CD4-positive, alpha-beta T cell treated with Interleukin-6 at 100 ng/mL for 8 hours (primary cell): ENCODE measurements at places on chromosomes 1 and 21.

- DNase-seq = no peak
These were observed 80.1 kb downstream of the STUM start for GRCh38 chr1:226628612-226629155.

DNA sequence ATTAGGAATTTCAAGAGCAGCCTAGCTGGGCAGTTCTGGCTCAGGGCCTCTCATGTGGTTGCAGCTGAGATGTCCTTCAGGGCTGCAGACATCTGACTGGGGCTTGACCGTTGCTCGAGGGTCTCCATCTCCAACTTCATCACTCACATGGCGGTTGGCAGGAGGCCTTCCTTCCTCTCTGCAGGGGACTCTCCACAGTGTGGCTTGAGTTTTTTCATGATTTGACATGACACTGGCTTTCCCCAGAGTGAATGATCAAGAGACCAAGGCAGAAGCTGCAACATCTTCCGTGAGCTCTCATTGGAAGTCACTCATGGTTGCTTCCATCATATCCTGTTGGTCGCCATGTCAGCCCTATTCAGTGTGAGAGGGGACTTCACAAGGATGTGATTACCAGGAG, 74.6 kb downstream of the RUNX3 start:
- no peak for DNase-seq

DNA sequence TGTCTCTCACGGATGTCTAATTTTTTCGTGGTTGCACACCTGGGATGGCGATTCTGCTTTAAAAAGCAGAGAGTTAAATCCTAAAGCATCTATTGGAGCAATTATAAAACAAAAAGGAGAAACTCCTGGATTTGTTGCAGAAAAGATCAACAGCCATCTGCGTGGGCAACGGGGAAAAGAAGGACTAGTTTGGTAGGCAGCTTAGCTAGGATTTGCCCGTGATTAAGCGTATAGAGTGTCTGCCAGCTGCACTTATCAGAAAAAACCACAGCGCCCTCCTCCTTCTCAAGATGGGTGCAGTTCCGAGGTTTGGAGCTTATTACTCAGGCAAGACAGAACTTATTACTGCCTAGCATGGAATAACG, 526 bp upstream of the SLC25A24 start:
- DNase-seq = peak; percentile 53

DNA sequence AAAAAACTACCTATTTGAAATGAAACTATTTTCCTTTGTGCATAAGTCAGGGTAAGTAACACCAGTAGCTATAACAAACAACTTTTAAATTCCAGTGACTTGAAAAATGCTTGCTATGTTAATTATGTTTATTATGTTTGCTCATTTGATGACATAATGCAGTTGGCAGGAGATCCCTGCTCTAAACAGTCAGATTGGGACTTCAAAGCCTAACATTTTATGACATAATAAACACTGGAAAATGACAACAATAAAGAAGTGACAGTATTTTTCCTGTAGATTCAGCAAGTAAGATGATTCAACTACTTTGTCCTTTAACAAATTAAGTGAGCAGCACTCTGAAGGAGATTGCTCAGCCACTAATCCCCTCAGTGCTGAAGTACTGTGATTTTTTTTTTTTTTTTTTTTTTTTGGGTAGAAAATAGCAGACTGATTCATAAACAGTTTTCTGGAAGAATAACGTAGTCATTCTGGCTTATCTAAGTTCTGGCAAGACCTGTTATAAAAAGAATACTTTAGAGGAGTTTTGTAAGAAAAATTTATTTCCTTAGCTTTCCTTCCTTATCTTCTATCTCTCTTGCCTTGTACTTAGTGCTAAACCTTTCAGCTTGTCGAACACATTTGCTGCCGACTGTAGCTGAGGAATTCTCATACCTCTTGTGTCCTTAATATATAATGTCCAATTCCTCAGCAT, 207.2 kb downstream of the PTGER3 start:
- DNase-seq = no peak

DNA sequence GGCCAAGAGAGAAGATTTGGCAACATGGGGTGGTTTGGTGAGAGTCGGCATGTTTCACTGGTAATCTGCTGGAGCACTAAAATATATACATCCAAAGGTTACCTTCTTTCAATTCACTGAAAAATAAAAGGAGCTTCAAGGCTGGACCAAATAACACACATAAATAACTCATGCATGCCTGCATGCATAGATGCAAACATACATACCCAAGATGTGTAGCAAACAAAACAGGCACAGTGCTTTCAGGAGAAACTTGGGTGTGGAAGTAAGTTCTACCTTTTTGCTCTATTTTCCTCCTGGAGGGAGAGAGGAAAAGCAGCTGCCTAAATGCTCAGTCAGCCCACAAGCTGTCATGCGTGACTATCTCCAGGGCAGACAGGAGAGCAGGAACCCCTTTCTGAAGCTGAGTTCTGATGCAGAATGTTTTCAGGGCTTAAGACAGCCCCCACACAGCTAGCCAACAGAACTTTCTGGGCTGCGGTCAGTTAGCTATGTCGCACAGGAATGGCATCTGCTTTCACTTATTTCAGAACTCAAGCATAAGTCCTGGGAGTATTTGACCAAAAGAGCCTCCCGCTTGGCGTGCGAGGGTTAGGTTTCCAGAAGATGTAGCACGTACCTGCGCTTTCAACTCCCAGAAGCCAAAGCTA, 166.2 kb downstream of the TOMM20 start:
- no peak for DNase-seq

- DNase-seq = no peak
These were observed 39.9 kb downstream of the DIRAS3 start for GRCh38 chr1:68010543-68010942.

- DNase-seq = no peak
These were observed 68.9 kb downstream of the CCDC185 start for GRCh38 chr1:223462047-223462630.

DNA sequence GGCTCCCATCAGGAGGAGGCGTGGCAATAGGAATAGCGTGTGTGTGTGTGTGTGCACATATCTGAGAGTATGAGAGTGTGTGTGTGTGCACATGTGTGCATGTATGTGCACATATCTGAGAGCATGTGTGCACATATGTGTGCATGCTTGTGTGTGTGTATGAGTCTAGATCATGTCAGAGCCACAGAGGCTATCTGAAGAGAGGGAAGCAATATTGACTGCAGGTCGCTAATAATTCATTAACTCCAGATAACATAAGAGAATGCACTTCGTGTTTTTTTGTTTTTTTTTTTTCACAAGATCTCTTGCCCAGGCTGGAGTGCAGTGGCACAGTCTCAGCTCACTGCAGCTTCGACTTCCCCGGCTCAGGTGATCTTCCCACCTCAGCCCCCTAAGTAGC, 4.7 kb upstream of the SLC45A1 start:
- DNase-seq = no peak

DNA sequence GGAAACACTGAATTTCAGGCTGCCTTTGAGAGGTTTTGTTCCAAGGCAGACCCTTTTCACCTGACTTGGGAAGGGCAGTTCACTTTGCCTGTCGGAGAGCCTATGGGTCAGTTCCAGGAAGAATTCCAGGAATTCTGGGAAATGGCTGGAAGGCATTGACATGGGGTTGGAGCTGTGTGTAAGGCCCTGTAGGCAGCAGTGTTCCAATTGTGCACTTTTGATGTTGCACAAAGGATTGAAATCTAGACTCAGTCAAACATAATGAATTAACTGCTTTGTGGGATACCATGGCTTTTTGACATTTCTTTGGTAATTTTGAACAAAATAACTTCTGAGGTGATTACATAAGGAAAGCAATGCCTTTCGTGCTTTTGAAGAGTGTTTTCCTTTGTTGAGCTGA, 184.6 kb downstream of the SDCCAG8 start:
- no peak for DNase-seq

- DNase-seq = no peak
These were observed 1.2 kb upstream of the XPR1 start for GRCh38 chr1:180630408-180631193.

GRCh38 chr1:197222025-197222685, 45.9 kb upstream of the CRB1 start:
- DNase-seq = no peak

- DNase-seq = no peak
These were observed 18.8 kb downstream of the SLX9 start for GRCh38 chr21:44958471-44959191.

DNA sequence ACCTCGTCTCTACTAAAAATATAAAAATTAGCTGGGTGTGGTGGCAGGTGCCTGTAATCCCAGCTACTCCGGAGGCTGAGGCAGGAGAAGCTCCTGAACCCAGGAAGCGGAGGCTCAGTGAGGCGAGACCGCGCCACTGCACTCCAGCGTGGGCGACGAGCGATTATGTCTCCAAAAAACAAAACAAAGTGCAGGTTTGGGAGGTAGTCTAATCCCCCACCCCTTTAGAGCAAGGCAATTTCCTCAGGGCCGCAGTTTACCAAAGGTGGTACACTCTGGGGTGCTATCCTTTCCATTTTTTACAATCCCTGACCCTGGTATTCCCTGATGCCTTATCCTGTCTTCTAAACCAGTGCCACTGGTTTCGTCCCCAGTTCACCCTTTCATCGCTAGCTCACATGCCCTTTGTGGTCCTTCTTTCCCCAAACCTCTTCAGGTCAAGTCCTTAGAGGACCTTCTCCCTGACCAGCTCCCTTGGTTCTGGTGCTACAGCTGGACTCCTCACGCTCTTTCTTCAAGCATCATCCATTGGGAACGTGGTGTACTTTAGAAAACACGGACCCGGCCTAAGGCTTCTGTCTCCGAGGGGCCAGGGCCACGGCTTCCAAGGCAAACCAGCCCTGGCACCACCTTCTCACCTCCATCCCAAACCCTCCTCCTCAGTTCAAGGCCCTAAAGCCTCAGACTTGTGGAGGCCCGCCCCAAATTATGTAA, 873 bp downstream of the IFT25 start:
- DNase-seq = no peak

GRCh38 chr1:244675167-244675566, 22.2 kb downstream of the DESI2 start:
- DNase-seq = no peak

GRCh38 chr1:8437347-8437746, 119.4 kb downstream of the SLC45A1 start:
- no peak for DNase-seq
